ENCODE measurements at places on chromosomes 12 and 14.
A peak's percentile ranks its signal among the peaks of the same experiment; 100 is the strongest.

GRCh38 chr14:24353559-24354481 is 14.0 kb upstream of the RIPK3 start:
- DNase-seq, result no peak

- DNase-seq, result no peak
Observed at GRCh38 chr14:87813211-87813610, 179.8 kb downstream of the GALC start.

DNA sequence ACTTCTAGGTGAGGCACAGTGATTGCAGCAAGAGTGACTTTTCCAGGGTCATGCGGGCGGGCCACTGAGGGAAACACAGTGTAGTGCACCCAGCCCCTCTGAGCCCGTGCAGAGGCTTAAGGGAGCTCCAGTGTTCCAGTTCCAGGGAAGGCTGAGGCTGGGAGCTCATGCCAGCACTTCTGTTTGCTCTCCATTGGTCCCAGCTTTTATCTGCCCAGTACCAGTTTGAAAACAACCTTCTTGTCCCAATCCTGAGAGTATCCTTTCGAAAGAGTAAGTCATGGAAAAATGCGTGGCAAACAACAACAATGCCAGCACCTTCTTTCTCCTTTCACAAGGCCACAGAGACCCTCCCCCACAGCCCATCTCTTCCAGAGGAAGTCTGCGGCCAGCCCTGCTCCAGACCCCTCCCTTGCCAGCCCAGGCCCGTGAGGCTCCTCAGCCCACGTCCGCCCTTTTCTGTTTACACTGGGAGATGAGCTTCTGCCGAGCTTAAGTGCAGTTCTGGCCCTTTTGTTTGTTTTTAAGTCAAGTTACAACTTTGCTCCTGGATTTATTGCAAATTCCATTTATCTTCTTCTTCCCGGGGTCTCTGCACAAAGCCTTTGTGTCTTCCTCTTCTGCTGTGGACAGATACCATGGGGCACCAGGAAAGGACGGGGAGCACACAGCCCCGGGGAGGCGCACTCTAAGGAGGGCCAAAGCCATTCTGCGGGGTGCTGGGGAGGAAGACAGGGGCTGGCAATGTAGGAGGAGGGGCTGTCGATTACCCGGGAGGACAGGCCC is 185.6 kb downstream of the ZFP36L1 start:
- no peak for DNase-seq

DNA sequence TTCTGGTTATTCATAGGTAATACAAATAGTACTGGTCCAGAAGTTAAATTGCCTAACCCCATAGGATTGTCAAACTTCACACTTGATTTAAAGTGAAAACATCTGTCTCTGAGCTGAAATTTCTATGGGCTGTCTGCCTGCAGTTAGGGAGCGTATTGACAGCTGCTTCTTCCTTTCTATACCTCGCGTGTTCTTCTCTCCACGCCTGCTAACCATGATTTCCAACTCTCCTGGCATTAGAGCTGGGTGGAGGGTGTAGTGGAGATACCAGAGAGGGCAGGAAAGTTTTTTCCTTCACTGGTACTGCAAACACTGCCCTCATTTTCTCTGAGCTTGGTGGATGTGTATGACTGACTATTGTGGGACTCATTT is 429.0 kb upstream of the FBXO33 start:
- DNase-seq, result no peak

DNA sequence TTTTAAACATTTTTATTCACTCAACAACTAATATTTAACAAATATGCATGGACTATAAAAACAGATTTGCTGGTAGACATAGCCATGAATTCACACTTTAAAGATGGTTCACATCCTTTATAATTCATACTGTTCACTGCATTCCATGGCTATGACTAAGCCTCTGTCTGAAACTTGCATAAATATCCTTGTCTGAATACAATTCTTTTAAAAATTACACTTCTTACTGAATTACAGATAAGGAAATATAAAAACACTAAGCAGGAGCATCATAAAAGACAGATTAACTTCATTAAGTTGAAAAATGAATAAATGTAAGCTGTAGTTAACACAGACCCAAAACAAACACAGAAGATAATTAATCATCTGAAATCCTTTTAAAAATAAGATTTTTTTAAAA is 53.8 kb downstream of the GXYLT1 start:
- no peak for DNase-seq

DNA sequence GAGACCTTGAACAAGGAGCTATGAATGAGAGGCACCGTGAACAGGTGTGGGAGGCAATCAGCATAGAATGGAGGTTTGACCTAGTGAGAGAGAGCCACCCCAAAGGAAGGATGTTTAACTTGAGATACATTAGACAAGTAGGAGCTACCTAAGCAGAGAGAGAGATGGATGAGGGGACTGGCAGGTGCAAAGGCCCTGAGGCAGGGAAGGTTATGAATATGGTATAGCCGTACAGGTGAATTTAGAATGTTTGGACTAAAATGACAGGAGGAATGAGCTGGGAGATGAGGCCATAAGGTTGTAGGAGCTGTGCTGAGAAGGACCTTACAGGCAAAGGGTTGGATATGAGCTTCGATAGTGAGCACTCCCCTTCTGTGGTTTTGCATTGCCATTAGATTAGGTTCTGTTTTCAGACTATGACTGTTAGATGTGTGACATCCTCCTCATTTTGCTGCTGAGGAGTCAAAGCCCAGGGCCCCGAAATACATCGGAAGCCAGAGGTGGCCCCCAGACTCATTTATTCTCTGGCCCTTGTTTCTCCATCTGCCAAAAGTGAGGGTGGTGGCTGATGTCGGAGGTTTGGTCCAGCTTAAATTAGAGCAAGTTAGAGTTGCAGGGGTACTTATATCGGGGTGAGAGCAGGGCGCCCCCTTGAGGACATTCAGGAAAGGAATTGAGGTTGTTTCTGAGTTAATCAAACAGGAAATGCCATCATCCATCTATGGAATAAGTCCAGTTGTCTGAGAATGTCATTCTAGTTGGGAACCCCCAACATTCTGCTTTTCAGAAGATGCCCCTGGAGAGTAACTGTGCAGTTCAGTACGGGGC is 29.4 kb downstream of the SLC24A4 start:
- peak; percentile 28 for DNase-seq

GRCh38 chr12:25949343-25949742 is 9.1 kb upstream of the RASSF8 start:
- DNase-seq, result no peak

DNA sequence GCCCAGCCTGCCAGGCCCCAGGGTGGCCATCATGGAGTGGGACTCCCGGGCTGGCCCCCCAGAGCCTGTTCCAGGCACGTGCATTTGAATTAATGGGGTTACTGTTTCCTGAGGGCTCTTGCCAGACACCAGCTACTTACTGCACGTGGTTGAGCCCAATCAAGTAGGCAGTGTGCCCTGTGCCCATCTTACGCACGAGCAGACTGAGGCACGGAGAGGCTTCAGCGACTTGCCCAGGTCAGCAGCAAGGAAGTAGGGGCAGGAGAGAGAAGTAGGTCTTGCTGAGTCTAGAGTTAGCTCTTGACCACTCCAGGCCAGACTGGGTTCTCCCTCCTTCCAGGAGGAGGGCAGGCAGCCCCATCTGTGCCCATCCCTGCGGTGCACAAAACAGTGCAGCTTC is 67.7 kb downstream of the DIO3 start:
- DNase-seq, result no peak

GRCh38 chr14:105075379-105076295 is 10.4 kb upstream of the GPR132 start:
- DNase-seq, result no peak

- no peak for DNase-seq
Observed at GRCh38 chr12:101305226-101305779, 25.4 kb downstream of the UTP20 start.

- DNase-seq, result no peak
Observed at GRCh38 chr12:132847363-132848356, 19.0 kb upstream of the GOLGA3 start.

- DNase-seq, result peak; percentile 58
Observed at GRCh38 chr14:24162093-24162492, 1.0 kb downstream of the IRF9 start.

DNA sequence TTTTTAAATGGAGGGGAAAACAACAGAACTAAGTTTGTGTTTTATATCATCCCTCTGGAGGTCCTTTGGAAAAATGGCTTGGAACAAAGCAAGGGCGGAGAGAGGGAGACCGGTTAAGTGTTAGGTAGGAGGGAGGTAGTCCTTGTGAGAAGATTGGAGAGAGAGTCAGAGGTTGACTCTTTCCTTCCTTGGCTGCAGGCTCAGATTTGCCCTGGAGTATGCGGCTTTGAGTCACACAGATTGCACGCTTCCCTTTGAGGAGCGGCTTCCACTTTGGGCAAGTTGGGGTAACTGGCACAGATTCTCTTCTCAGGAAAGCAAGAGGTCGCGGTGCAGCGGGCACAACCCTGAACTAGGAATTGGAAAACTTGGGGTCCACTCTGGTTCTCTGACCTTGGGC is 9.9 kb downstream of the SOCS2 start:
- no peak for DNase-seq

- no peak for DNase-seq
Observed at GRCh38 chr12:52245259-52245961, 12.4 kb downstream of the KRT7 start.

DNA sequence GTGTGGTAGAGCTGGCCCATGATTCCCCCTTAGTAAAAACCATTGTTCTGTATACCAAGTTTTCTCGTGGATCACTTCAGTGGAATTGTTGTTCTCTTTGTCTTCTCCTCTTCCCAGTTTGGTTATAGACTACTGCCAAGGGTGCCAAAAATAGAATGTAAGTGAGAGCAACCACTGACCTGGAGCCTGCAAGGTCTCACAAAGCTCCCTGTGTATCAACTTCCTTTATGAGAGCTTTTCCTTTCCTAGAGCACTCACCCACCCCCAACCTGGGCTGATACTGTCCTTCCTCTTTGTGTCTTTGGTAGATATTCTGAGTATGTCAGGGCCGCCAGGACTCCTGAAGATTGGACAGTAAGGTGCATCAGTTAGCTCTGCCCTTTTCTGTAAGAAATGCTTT is 101.0 kb downstream of the SCN8A start:
- DNase-seq, result no peak

GRCh38 chr14:86055512-86056075 is 525.6 kb downstream of the FLRT2 start:
- no peak for DNase-seq

GRCh38 chr14:93105362-93105761 is 10.4 kb downstream of the ITPK1 start:
- no peak for DNase-seq

- DNase-seq, result no peak
Observed at GRCh38 chr12:13851828-13852227, 129.6 kb downstream of the GRIN2B start.

DNA sequence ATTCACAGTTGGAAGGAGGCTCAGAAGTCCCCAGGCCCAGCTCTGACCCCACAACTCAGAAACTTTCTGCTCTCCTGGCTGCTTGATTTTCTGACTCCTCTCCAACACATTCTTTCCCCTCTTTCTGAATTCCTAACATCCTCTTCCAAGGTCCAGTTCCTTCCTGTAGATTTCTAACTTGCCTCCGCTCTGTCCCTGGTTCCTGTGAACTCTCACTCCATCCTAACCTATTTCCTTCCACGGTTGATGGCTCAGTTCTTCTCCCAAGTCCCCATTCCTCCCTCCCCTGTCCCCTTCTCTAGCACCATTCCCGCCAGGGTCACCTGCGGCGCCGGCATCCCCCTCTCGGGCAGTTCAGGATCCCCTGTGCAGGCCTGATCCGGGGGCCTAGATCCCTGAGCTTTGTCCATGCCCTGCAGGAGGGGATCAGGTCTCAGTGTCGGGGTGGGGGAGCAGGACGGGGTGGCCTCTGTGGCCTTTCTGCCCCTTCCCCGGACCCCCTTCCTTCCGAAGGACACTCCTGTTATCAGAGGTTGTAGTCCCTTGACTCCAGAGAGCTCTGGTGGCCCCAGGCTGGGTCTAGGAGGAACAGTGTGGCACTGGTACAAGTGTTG is 6.0 kb upstream of the SLC22A17 start:
- no peak for DNase-seq

GRCh38 chr12:80282761-80283160 is 161.3 kb upstream of the PTPRQ start:
- DNase-seq, result no peak

DNA sequence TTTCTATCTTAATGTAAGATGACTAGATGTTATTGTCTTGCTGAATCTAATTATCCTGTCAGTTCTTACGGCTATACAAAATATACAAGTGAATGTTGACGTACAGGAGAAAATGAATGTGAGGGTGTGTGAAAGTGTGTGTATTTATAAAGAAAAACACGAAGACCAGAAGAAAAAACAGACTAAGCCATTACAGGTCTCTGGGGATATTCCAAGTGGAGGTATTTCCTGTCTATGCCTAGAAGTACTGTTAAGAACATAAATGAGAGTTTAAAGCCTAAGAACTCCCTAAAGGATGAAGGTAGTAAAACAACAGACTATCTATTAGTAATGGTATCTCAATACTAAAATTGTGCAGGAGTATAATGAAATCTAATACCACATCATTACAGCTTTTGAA is 7.6 kb downstream of the MDM1 start:
- no peak for DNase-seq

DNA sequence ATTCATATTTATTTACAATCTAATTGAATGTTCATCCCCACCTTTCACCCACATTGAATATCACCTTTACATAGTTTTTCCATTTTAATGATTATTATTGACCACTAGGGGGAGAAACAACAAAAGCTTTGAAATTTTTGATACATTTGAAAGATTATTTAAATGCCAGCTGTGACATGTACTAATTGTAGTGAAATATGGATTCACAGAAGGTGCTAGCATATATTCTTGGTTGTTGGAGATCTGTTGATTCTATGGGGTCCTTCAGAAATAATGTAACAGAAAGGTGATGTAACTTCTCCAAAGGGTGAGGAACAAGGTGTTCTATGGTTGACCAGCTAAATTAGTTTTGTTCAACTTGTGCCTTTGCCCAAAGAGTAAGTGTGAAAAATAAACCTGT is 22.4 kb upstream of the GPR33 start:
- no peak for DNase-seq

- DNase-seq, result no peak
Observed at GRCh38 chr12:63900922-63901793, 56.7 kb downstream of the SRGAP1 start.

DNA sequence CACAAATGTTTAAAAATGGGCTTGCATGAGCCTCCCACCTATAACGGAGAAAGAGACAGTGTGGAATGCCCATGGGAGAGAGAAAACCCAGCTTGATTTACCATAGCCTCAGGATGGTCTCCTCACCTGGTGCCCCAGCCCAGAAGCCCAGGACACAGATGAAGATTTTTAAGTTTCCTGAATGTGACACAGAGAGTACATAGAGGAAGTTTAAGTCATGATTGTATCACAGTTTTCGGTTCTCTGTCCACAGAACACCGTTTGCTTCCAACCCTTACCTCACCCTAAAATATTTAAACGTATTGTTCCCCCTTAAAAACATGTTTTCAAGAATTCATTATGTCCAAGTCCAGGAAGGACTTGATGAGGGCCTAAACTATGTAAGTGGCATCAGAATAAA is 56.2 kb downstream of the NELL2 start:
- no peak for DNase-seq

DNA sequence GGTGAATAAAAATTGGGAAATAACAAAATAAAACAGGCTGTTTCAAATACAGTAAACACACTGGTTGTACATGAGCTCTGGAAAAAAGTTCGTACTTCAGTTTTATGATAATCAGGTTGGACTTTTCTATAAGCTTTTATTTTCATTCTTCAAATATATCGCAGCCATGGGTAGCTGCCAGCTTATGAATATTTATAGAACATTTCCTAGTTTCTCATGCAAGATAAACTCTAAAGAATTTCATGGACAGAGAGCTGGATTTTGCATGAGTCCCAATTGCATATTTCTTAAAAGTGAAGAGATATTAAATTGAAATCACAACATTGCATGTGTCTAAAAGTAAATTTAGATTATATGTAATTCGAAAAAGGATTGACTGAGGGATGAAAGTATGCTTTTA is 827.6 kb downstream of the SLC6A15 start:
- DNase-seq, result no peak
